ENCODE measurements at places on chromosomes 13 and 19.

GRCh38 chr13:92029641-92030040, 631.2 kb downstream of the GPC5 start:
- DNase-seq, result no peak

GRCh38 chr19:15251010-15251748, 18.9 kb upstream of the EPHX3 start:
- DNase-seq, result no peak

- no peak for DNase-seq
Measured at GRCh38 chr19:53883741-53884140, 1.7 kb downstream of the PRKCG start.

GRCh38 chr13:80389073-80390038, 48.4 kb upstream of the SPRY2 start:
- no peak for DNase-seq

- no peak for DNase-seq
Measured at GRCh38 chr13:37144661-37145060, 39.2 kb upstream of the CSNK1A1L start.

DNA sequence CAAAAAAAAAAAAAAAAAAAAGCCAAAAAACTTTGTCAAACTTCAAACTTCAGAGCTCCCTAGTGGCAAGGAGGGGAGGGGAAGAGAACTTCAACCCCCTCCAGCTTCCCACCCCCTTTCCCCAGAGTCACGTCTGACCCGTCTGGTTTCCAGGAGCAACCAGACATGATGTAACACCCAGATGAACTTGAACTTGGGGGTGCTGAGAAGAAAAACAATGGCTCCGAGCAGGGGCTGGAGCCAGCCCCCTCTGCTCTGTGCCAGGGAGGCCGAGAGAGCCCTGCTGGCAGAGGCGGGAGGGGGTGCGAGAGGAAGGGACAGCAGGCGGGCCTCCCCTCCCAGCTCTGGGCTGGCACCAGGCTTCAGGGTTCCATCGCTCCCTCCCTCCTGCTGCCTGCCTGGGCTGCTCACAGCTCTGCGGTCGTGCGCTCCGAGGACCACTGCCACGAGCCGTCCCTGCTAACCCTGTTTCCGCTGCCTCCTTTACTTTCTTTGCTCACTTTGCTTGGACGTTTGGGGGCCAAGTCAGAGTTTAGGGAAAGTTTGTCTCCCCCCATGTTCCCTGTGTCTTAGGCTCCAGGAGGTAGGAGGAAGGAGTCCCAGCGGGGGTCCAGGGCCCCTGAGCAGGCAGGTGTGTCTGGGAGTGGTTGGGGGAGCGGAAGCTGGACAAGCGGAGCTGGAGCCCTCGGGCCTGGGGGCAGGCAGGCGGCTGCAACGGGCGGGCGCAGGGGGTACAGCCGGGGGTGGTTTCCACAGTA, 11.1 kb downstream of the LYL1 start:
- DNase-seq, result no peak

DNA sequence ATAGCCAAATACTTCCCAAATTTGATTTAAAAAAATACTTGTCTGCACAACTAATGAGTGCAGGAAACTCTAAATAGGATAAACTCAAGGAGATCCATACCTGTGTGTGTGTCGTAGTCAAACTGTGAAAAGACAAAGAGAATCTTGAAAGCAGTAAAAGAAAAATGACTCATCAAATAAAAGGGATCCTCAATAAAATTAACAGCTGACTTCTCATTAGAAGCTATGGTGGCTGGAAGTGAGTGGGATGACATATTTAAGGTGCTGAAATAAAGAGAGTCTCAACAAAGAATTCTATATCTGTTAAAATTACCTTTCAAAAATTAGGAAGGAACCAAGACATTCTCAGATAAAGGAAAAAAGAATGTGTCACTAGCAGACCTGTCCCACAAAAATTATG, 13.7 kb downstream of the RNASEH2B start:
- DNase-seq, result no peak

GRCh38 chr19:54551293-54551692, 22.3 kb upstream of the LILRA2 start:
- DNase-seq, result no peak

DNA sequence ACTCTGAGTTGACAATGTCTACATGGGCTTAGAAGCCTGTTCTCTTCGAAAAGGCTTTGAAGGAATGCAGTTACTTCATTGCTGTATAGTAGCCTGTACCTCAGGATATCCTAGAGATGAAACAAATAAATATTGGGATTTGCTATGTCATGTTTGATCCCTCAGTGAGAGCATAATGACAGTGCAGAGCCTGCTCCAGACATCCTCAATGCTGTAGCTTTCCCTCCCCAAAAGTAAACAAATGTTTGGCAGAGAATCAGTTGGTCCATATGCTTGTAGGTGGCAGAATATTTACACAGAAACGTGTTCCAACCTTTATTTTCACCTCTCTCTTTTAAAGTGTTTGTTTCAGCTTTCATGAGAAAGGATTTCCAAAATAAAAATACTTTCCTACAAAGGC, 515.3 kb upstream of the SGCG start:
- DNase-seq, result no peak

DNA sequence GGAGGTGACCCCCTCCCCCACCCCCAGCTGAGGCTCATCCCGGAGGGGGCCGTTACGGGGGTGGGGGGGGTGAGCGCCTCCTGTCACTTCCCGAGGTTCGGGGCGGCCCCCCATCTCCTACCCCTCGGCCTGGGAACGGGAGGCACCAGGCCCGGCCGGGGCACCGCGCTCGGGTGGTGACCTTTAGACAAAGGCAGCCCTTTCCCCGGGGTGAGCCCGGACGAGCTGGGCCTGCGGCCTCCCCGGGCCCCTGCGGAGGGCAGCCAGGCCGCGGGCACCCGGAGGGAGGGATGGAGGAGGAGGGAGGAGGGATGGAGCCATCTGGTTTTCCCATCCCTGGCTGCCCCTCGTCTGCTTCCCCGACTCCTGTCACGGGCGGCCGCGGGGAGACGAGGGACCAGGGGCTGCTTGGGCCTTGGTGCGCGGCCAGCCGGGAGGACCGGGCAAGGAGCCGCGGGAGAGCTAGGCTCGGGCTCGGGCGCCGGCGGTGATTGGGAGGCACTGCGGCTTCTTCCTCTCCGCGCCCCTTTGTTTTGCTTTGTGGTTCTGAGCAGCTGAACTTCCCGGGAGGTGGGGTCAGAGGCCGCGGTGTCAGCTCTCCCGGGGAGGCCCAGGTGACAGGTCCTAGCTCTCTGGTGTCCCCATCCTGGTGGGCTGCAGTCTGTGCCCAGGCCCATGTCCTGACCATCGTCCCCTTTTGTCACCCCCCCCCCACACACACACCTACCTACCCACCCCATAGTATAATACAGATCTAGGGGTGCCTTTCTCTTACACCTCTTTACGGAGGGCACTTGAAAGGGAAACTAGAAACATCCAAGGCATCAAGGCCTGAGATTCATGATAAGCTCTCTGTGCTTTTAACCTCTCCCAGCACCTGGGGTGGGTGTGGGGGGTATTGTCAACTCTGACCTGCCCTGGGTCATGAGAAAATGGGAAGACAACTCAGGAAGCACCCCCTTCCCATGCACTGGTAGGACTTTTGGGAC, 1.3 kb downstream of the BICRA start:
- no peak for DNase-seq

DNA sequence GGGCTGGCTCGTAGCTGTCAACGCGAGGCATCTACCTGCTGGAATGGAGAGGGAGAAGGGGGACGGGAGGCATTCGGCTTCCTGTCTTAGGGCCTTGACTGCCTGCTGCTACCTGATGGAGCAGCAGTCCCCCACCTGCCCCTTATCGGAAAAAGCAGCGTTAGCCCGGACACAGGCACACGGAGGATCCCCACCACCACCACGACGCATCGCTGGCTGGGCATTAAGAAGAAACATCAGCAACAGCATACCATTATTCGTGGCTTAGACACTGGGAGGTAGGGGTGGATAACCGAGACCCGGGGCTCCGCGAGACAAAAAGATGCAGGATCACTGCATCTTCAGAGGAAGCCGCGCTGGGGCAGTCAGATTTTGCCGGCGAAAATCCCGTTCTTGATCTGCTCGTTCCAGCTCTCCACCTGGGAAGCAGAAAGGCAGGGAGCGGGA, 1.1 kb downstream of the COX6B2 start:
- no peak for DNase-seq

GRCh38 chr19:7589822-7590221, 5.8 kb upstream of the CAMSAP3 start:
- DNase-seq, result no peak

Measured in left renal pelvis (tissue), 4 donors.